ENCODE measurements at places on chromosomes 6 and 20. TPM values are rescaled to one million over a fixed set of nuclear protein-coding genes. Genes with fewer than 3 reads are reported as not detected.
A peak's percentile ranks its signal among the peaks of the same experiment; 100 is the strongest.

The TRIM10 gene
- total RNA-seq = 0.12 TPM

DNA sequence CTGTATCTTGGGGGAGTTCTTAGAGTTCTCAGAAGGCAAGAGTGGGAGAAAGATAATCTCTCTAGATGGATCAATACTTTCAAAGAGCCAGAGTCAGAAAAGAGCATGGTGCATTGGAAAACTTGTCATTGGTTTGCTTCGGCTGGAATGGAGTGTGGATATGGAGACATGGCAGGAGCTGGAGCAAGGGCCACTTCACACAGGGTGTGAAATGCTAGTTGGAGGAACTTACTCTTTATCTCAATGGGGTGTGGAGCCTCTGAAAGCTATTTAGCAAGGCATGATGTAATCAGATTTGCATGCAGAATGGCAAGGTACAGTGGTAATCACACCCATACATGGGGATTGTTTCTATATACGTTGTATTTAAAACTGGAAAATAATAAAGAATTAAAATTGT lies 31.5 kb upstream of the PAQR8 start:
- H3K4me3 ChIP-seq = no peak overlapping the region
- H3K36me3 ChIP-seq = no peaks in the 10 kb centered on the region
- H3K27ac ChIP-seq = peak overlapping the region; percentile 97

The UNC93A gene
- total RNA-seq = 67.1 TPM

The C20orf141 gene
- not detected for total RNA-seq

DNA sequence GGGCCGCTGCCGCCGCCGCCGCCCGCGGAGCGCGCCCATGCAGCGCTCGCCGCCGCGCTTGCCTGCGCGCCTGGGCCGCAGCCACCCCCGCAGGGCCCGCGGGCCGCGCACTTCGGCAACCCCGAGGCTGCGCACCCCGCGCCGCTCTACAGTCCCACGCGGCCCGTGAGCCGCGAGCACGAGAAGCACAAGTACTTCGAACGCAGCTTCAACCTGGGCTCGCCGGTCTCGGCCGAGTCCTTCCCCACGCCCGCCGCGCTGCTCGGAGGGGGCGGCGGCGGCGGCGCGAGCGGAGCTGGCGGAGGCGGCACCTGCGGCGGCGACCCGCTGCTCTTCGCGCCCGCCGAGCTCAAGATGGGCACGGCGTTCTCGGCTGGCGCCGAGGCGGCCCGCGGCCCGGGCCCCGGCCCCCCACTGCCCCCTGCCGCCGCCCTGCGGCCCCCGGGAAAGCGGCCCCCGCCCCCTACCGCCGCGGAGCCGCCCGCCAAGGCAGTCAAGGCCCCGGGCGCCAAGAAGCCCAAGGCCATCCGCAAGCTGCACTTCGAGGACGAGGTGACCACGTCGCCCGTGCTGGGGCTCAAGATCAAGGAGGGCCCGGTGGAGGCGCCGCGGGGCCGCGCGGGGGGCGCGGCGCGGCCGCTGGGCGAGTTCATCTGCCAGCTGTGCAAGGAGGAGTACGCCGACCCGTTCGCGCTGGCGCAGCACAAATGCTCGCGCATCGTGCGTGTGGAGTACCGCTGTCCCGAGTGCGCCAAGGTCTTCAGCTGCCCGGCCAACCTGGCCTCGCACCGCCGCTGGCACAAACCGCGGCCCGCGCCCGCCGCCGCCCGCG lies 730 bp downstream of the INSM1 start:
- H3K4me1 ChIP-seq = peaks cover 24% of the 10 kb centered on the region
- DNase-seq = peak; percentile 17
- no peak overlapping the region for H3K4me3 ChIP-seq
